ENCODE measurements at places on chromosomes 12 and 14.

GRCh38 chr14:30874999-30875787, 834 bp downstream of the COCH start:
- DNase-seq, result peak; percentile 18

GRCh38 chr14:103142026-103142425, 18.8 kb downstream of the TNFAIP2 start:
- no peak for DNase-seq

DNA sequence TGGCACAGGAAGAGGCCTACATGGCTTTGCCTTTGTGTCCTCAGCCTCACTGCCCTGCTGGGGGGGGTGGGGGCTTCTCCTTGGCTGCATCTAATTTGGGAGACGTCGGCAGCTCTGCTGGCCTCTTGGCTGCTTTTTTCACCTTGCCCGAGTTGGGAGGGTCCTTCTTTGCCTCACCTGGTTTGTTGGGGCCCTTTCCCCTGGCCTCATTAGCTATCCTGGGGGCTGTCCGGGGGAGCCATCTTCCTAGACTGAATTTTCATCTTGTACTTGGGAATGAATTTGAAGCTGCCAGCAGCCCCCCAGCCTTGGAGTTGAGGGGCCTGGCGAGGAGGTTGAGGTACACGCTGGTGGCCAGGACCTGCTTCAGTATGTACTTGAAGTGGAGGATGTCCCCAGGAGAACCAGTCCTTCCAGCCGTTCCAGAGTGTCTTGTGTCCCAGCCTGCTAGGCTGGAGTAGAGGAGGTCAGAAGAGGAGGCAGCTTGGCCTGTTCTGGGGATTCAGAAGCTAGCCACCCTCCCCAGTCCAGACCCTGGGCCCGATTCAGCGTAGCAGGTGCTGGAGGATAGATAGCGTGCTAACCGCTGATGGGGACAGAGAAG, 70.7 kb upstream of the VASH1 start:
- DNase-seq, result no peak

DNA sequence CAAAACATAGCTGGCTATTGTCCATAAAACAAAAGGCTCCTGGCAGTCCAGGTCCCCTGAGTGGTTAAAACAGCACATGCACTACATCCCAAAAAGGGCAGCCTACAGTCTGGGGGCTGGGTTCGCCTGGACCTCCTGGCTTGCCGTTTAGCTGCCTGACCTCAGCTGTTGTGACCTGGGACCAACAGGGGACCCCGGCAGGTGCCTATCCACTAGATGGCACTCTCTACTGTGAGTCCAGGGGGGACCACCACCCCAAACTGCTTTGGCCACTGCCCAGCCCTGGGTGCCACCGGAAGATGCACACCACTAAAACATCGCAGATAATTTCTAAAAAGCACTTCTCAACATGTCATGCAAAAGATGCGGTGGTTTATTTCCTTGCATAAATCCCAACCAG, 2.9 kb upstream of the RTL1 start:
- no peak for DNase-seq

DNA sequence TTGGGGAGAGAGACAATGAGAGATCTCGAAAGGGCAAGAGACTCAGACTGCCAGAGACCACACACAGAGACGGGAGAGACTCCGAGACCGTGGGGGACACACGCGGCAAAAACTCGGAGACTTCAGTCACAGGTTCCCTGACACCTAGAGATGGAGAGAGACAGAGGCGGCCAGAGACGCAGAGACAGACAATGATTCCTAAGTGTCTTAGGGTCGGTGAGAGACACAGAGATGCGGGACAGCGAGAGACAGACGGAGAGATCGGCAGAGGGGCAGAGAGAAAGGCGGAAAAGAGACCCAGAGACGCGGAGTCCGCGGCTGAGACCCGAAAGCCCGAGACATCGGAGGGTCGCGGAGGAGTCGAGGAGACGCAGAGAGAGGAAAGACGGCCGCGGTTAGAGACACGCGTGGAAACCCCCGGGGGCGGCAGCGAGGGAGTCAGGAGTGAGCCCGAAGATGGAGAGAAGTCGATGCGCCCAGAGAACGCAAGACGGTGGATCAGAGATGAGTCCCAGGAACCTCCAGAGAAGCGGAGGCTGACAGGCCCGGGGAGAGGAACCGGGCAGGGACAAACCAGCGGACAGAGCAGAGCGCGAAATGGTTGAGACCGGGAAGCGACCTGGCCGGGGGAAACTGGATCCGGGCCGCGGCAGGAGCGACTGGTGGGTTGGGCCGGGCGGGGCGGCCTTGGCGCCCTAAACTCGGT, 7.8 kb downstream of the LHX5 start:
- no peak for DNase-seq

GRCh38 chr14:52248057-52248456, 19.4 kb upstream of the PTGDR start:
- DNase-seq, result no peak

- DNase-seq, result no peak
Observed at GRCh38 chr12:47071241-47071852, 8.1 kb upstream of the PCED1B start.
